Dermis microvascular lymphatic vessel endothelial cell (primary cell): ENCODE measurements at places on chromosomes 5 and 9.

DNA sequence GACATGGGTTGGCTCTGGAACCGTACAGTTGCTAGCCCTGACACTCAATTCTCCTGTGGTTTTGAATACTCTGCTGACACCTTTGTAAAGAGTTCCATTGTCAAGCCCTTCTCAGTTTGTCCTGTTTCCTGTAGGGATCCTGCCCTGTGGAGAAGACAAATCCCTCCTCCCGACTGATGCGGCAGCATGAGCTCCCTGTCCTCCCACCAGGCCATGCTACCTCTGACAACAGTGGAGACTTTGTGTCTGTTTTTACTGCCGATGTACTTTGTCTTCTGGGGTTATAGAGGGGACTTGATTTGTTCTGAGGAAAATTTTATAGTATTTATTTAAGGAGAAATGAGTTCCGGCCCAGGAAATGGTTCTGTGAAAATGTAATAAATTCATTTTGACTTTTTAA, 57.8 kb downstream of the PRLR start:
- no peak for DNase-seq

DNA sequence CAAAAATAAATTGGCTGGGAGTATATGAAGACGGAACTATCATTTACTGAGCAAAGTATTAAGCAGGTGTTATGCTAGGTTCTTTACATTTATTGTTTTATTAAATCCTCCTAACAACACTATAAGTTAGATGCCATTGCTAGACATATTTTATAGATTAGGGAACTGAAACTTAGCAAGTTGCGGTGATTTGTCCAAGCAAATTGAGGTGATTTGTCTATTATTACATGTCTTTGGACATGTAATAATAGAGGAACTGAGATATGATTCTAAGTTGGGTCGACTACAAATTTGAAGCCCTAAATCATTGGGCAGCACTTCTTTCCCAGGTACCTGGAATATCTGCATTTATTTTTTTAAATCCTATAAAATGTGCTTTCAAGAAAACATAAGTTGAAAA, 429.9 kb downstream of the GABRG2 start:
- DNase-seq = no peak

DNA sequence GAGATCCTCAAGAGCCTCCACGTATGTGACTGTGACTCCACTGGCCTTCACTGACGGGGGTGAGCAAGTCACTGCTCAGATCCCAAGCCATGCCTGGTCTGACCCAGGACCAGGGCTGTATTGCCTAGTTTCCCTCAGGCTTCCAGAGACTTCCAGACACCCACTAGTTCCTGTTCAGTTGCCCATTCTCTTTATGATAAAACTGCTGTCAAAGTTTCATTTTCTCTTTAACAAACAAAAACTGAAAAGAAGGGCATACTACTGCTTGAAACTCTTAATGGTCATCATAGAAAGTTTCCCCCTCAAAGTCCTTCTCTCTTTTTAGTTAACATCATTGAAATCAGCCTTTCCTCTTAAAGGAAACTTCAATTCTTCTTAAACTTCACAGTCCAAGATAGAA, 105.7 kb upstream of the GHR start:
- no peak for DNase-seq

- DNase-seq = no peak
These were observed 144.7 kb downstream of the GABBR2 start for GRCh38 chr9:98563988-98564387.

GRCh38 chr9:6305954-6306563, 22.1 kb upstream of the TPD52L3 start:
- peak; percentile 58 for DNase-seq

DNA sequence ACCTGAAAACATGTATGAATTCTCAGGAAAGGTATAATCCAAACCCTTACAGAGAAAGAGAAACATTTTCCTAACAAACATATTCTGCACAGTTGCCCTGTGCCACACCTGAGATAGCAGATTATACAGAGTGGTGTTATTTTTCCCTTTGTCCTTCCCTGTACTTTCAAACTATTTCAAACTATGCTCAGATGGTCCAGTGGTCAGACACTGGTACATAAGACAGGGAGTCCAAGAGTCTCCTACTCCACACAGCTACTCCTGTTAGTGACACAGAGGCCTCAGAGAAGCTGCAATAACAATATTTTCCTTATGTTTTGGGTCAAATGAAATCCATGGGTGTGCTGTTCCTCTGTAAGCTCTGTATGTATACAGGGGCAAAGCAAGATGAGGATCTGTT, 30.0 kb upstream of the SLC22A5 start:
- no peak for DNase-seq

- no peak for DNase-seq
These were observed 46.6 kb downstream of the CD180 start for GRCh38 chr5:67149951-67150523.
